ENCODE measurements at places on chromosomes 7 and 10.

GRCh38 chr10:63801166-63801565 is 280.0 kb downstream of the REEP3 start:
- DNase-seq, result no peak

DNA sequence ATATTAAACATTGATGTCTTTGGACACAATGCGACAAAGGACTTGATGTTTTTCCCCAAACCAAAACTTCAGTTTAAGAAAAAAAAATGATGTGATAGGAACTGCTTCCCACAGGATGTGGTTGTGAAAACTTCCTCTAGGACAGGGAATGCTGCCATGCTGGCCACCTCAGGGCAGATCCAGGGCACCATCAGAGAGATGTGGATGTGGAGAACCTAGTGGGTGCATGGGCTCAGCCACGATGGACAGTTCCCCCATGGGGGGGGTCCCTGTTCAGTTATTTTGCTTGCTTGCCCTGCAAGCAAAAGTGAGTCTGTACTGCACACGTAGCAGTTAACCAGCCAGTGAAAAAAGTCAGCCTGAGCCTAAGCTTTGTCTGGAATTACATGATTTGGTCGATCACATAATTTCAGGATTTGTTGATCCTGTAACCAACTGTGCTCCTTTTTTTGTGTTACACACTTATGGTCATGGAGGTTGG is 36.3 kb downstream of the LAMB4 start:
- no peak for DNase-seq

DNA sequence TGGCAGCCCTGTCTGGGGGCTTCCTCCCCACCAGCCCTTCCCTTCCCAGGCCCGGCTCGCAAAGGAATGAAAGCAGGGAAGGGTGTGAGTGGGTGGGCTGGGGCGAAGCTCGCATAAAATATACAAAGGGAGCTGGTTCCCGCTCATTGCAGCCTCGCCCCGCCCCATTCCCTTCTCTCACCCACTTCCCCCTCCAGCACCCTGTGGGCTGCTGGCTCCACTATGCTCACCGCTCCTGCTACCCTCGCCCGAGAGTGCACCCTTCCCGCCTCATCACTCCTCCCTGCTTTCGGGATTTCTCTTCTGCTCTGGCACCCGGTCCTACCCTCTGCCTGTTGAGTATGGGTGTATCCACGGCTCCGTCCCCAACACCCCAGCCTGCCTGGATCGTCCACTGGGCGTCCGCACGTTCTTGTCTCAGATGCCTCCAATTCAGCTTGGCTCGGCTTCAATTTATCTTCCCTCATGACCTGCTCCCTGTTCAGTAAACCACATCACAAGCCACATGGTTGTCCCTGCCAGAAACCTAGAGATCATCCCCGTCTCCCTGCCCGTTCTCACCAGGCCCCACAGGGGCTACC is 14.4 kb upstream of the TTYH3 start:
- DNase-seq, result no peak

GRCh38 chr7:130896051-130896881 is 162.3 kb upstream of the KLF14 start:
- DNase-seq, result peak; percentile 43

- no peak for DNase-seq
These were observed 123.0 kb upstream of the FZD8 start for GRCh38 chr10:35765066-35765527.

DNA sequence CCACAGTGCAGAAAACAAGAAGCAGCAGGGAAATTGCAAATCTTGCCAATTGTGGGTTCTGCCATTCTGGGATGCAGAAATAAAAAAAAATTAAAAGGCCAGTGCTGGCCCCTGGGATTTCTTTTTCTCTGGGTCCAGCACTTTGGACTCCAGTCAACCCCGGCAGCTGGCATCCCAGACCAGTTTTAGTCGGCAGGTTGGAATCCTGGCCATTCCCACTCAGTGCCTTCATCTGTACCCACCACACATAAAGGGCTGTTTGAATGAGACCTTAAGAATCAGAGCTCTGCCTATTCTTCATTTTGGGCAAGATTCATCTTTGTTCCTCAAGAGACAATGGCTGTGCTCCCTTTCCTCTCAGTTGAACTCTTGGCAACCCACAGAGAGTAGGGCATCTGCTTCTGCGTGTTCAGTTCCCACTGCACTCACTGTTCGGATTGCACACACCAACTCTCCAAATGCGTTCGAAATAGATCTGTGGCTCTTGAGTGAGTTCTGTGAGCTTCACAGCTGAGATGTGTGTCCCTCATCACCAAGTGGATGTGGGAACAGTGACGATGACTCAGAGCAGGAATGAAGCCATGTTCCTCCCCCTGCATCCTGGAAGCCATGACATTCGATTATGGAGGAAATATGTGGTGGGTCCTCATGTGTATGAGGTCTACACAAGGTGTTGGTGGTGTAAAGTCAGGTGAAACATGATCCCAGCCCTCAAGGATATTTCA is 63.0 kb upstream of the EGFR start:
- no peak for DNase-seq

DNA sequence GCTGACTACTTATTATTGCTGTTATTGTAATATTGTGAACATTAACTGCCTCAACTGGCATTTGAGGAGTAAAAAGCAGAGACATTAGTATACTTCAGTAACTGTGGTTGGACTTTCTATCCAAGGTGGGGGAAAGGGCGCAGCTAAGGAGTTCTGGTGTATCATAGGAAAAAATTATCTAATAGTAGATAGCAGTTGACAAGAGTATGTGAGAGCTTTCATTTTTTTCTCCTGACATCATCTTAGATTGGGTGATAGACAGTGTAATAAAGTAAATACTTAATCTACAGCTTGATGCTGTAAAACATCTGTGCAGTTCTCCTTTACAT is 68.9 kb downstream of the PHTF2 start:
- no peak for DNase-seq

- DNase-seq, result no peak
These were observed 36.9 kb downstream of the CYP26A1 start for GRCh38 chr10:93110472-93111146.

DNA sequence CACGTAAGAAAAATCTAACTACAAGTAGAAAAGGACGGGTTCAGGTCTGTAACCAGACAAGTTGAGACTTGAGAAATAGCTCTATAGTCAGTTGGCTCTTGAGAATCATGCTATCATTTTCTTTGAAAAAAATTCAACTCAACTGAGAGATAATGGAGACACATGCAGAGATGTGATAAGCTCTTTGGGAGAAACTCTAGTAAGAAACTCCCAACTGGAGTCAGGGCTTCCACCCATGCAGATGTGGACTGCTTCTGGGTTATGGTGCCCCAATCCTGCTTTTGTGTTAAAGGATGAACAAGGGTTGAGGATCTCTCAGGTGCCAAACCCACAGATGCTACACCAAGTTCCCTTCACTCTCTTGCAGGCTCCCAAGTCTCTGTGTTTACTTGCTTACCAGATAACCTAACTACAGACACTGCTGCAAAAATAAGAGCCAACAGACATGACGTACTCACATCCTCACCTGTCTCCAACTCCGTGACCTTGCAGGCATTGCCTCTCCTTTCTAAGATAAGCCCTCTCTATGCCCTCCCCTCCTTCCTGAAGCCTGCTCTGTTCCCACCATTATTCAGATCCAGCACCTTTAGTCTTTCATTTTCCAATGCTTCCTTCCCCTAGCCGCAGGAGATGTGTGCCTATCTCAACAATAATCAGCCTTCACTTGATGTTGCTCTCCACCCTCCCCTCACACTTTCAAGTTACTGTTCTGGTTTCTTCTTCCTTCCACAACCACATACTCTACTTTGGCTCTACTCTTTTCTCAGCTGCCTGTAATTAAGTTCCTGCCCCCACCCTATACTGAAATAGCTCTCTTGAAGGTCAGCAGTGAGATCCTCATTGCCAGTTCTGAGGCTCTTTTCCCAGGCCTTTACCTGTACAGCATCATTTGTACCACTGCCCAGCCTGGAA is 130.0 kb downstream of the ICA1 start:
- DNase-seq, result no peak
